ENCODE measurements at places on chromosomes 1 and 21.

DNA sequence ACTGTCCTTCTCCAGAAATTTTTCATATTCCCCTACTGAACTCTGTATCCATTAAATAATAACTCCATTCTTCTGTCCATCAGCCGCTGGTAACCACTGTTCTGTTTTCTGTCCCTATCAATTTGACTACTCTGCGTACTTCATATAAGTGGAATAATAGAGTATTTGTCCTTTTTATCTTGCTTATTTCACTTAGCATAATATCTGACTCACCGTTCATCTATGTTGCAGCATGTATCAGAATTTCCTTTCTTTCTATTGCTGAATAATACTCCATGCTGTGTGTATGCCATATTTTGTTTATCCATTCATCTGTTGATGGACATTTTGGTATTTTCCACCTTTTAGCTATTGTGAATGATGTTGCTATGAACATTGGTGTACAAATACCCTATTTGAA, 71.9 kb downstream of the CEP350 start:
- DNase-seq = no peak

GRCh38 chr1:29849038-29849750, 612.9 kb downstream of the PTPRU start:
- DNase-seq = no peak

- no peak for DNase-seq
Measured at GRCh38 chr1:155326631-155327037, 5.9 kb downstream of the RUSC1 start.

DNA sequence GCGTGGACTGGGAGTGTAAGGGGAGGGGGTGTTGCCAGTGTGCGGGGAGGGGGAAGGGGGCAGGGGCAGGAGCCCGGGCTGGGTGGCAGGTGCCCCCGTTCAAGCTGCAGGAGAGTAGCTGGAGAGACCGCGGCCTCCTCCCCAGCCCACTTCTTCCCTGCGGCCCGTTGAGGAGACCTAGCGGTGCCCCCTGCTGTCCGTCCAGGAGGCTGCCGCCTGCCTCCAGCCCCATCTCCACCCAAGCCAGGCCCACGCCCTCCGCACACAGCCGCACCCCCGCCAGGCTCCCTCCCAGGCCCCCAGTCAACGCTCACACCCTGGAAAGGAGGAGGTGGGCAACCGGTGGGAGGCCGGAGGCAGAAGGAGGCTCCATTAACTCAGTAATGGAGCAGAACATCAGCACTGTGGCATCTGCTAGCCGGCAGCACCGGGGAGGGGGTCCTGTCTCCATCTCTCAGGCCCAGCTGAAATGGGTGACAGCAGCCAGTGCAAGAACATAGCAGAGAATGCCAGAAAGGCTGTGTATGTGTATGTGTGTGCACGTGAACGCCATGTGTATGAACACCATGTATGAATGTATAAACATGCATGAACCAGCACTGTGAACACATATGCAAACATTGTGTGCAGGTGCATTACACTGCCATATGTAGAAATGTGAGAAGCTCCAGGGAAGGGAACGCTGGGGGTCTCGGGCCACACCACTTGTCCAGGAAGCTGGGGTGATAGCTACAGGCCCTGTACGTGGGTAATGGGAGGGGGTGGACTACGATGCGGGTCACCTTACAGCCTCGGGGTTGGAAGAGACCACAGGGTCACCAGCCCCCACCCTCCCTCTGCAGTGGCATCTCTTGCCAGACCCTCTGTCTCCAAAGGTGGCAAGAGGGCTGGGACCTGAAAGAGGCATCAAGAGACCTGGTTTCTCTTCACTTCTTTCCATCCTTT, 84.6 kb downstream of the SYT2 start:
- peak; percentile 19 for DNase-seq

GRCh38 chr1:198234520-198235251, 77.9 kb downstream of the NEK7 start:
- no peak for DNase-seq

GRCh38 chr1:24285231-24285630, 33.9 kb upstream of the GRHL3 start:
- DNase-seq = no peak

GRCh38 chr1:118588566-118588965, 399.6 kb downstream of the TBX15 start:
- no peak for DNase-seq

DNA sequence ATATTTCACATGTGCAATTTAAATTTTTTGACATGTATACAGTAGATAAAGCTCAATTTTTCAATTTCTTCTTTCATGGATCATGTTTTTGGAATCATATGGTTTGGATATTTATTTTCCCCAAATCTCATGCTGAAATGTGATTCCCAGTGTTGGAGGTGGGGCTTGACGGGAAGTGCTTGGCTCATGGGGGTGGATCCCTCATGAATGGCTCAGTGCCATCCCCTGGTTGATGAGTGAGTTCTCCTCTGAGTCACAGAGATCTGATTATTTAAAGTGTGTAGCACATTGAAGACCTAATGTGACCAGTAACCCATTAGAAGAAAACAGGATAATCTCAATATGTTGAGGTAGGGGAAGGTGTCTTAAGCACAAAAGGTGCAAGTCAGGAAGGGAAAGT, 9.1 kb upstream of the IFI16 start:
- DNase-seq = no peak

DNA sequence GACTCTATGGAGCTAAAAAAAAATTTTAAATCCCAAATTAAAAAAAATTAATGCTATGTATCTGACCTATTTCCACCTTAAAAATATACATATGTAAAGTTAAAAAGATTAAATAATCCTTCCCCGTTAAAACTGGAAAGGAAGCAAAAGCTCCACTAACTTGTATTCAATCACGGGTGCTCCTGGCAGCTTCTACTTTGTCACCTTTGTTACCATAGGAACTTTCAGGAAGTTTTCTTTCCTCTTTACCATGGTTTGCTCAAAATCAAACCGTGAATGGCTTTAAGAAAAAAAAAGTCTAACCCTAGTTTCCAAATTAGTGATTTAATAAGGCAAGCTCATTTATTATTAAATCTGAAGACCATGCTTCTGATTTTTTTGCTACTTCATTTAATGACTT, 3.5 kb downstream of the GPATCH2 start:
- DNase-seq = no peak

GRCh38 chr1:87017998-87018672, 103.7 kb downstream of the HS2ST1 start:
- DNase-seq = no peak

DNA sequence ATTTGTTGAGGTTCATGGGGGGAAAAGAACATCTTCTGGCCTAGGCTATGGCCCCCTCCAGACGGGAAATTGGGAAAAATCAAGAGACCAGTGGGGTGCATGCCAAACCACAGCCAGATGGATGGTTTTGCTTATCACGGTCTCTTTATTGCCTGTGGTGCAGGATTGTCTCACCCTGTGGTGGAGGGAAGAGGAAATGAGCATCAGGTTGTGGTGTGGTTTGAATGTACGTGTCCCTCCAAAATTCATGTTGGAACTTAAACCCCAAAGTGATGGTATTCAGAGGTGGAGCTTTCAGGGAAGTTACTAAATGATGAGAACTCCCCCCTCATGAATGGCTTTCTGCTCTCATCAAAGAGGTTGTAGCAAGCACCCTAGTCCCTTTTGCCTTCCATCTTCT, 525.7 kb downstream of the NPHP4 start:
- no peak for DNase-seq

- DNase-seq = no peak
Measured at GRCh38 chr21:31185663-31186062, 147.4 kb upstream of the KRTAP19-8 start.

All from stimulated activated CD8-positive, alpha-beta memory T cell treated with anti-CD3 and anti-CD28 coated beads, Interleukin-4, amount 100 ng/mL, for 1 hour (primary cell).